Brain pericyte (primary cell): ENCODE measurements at places on chromosomes 6 and 20.

GRCh38 chr6:78397499-78397898 is 469.9 kb upstream of the IRAK1BP1 start:
- DNase-seq: no peak

- no peak for DNase-seq
These were observed 42.8 kb upstream of the MTRF1L start for GRCh38 chr6:153045271-153045670.

GRCh38 chr6:75230484-75231325 is 12.9 kb downstream of the COX7A2 start:
- no peak for DNase-seq

GRCh38 chr6:72624557-72625160 is 2.8 kb downstream of the KCNQ5 start:
- DNase-seq: no peak

GRCh38 chr6:160139420-160139851 is 17.8 kb downstream of the SLC22A1 start:
- peak; percentile 46 for DNase-seq

GRCh38 chr6:29723666-29724588 is 693 bp downstream of the HLA-F start:
- DNase-seq: no peak

DNA sequence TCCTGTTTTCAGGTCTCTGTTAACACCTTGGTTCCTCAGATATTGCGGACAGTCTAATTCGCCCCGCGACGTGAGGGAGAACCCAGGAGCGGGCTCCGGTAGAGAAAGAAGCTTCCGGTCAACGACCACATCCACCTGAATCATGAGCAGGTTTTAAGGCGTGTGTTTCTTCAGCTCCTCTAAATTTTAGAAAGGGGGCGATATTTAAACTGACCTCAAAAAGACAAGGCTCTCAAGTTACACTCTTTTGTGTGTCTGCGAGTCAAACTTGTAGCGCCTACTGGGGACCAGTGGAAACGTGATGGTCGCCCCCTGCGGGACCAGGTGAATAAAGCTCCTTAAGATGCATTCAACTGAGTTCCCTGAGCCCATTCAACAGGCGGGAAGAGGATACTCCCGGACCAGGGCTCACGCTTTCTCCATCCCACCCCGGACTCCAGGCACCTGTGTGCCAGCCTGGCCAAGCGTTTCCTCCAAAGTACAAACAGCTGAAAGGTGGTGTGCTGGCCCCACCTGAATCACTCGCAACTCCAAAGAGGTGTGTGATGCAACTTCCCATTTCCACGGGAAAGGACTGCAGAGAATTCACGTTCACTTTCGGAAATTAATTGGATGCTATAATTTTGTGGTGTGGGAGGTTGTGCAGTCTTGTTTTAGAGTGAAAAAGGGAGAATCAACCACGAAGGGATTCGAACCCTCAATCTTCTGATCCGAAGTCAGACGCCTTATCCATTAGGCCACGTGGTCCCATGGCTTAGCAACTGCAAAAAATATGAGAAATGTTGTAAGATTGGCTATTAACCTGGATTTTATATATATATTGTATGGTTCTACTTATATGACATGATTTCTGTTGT is 17.0 kb downstream of the GPX5 start:
- DNase-seq: peak; percentile 20

- no peak for DNase-seq
These were observed 140.3 kb downstream of the FLRT3 start for GRCh38 chr20:14197097-14197496.

- no peak for DNase-seq
These were observed 860 bp downstream of the DEFB124 start for GRCh38 chr20:31474097-31474436.

DNA sequence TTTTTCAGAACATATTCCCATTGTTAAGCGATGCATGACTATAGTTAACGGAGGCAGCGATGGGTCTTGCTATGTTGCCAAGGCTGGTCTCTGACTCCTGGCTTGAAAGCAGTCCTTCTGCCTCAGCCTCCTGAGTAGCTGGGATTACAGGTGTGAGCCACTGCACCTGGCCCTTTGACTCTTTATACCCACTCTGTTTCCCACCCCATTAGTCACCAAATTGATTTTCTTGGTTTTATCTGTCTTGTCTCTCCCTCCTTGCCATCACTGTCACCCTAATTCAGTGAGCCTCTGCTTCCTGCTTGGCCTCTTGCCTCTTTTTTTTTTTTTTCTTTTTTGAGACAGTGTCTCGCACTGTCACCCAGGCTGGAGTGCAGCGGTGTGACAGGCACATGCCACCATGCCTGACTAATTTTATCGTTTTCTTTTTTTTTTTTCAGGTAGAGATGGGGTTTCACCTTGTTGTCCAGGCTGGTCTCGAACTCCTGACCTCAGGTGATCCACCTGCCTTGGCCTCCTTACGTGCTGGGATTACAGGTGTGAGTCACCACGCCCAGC is 31.3 kb downstream of the ZFAND3 start:
- no peak for DNase-seq

DNA sequence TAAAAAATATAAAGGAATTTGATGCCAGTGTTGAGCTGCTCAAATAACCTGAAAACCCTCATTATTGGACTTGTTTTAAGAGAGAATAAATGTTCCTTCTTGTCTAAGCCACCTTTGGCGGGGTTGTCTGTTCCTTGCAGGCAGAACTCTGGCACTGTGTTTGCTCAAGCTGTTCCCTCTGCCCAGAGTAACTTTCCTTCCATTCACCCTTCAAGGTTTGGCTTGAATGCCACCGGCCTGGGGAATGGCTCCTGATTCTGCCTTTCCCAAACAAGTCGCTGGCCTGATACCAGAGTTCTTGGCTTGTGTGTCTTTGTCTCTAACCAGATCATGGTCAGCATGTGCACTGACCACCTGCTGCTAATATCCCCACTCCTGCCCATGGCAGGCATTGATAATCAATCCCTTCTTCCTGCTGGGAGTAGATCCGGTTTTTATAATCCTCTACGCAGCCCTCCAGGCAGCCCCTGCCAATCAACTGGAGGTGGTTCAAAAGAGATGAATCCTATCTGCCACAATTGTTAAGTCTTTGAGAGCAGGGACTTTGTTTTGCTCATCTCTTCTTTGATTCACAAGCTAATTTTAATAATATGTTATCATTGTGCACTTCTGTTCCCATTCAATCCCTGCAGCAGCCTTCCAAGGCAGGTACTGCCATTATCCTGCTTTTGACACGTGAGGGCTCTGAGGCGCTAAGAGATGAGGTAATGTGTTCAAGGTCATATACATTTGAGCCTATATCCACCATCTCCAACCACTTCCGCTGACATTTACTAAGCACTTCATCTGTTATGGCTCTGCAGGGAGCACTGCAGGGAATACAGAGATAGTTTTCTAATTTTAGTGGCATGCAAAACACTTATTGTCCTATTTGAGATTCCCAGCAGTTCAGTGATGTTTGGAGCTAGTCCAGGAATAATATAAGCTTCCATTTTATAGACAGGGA is 3.1 kb upstream of the CCM2L start:
- DNase-seq: no peak

DNA sequence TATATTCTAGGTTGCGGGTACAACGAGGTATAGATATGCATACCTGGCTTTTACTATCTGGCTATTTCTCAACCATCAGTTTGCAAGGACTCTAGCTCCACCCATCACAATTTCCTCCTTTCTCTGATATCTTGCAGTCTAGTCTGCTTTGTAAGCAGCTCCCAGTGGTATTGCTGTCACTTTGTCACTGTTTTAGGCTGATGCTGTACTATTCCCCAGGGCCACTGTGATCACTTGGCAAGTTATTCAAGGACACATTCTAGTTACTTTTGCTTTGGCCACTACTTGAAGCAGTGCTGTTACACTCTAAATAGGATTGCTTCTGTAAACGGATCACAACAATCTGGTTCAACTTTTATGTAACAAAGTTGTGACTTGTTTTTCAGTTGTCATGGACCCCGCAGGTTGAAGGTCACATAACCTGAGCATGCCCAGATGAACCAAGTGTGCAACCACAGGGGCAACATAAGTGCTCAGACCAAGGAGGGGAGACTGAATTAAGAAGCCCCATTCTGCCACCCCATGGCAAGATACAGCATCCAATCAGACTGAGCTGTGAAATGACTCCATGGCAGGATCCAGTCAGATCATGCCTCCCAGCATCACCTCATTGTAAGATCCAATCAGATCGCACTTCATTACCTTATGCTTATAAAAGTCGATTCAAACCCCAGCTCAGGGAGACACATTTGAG is 588.4 kb upstream of the CITED2 start:
- no peak for DNase-seq

- no peak for DNase-seq
These were observed 235 bp downstream of the MAP7 start for GRCh38 chr6:136550045-136550329.

- no peak for DNase-seq
These were observed 42.6 kb downstream of the NCOA3 start for GRCh38 chr20:47544240-47544639.

DNA sequence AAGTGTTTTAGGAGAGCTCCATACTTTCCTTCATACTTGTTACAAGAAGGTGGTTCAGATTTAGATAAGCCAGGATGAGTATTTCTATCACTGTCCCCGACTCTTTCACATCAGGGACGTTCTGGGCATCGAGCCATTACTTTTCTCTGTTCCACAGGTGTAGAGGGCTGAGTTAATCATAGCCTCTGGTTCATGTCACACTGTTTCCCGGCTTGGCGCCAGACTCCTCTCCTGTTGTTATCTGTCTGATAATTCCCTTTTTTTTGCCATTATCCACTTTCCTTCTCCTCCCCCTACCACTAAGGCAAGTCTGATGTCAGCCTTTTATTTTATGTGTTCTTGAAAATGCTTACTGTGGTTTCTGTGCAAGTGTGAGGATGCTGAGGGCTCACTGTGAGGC is 593.4 kb downstream of the UTRN start:
- DNase-seq: no peak

- DNase-seq: no peak
These were observed 3.2 kb upstream of the RFPL4B start for GRCh38 chr6:112343977-112344376.

- no peak for DNase-seq
These were observed 197.9 kb upstream of the KCNK16 start for GRCh38 chr6:39520411-39520810.

GRCh38 chr20:45459606-45460005 is 9.9 kb upstream of the WFDC2 start:
- no peak for DNase-seq

DNA sequence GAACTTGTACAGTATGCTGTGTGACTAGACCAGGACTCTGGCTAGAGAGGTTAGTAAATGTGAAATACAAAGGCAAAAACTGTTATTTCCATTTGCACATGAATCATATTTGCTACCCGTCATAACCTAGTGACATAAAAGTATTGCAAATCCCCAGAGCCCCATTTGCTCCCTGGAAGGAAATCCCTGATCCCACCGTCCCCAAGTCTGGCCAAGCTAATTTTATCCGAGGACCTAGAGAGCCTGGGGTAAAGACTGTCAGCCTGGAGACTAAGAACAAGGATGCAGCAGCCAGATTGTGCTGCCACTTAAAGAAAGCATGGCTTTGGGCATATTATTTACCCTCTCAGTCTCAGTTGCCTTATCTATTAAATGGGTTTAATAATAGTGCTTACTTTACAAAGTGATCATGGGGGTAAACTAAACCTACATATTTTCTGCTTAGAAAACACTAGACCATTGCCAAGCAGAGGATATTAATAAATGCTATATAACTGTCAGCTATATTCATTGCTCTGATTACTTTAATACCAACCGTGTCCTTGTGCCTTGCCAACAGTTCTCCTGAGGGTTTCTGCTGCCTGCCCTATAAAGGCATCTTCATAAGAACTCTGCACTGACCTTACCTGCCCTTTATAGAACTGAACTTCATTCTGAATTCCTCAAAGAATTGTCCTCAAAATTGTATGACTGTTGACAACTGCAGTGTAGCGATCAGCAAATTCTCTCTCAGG is 16.9 kb upstream of the TNFAIP3 start:
- no peak for DNase-seq
